ENCODE measurements at places on chromosomes 4 and X.

DNA sequence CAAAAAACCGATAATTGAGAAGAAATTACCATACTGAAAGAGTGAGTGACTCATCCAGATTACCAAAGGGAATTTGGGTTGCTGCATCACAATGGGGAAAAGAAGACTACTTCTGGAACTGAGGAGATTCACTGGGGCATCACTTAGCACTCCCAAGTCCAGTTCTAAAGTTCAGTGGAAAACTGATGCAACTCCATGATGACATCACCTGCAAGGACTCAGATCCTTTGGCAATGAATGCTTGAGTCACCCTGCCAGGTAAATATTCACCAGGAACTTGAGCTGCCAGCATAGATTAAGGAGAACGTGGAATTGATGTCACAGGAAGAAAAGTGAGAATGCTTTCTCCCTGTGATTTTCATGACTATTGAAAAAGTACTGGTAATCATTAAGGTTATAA, 32.0 kb upstream of the SMIM10L2A start:
- DNase-seq, result no peak

- DNase-seq, result no peak
Measured at GRCh38 chr4:24720979-24721378, 74.4 kb upstream of the SOD3 start.

GRCh38 chrX:100409610-100410590, at the start of gene PCDH19:
Gene PCDH19 (minus strand): TSS chrX:100410273. CDS start chrX:100408597, 1,676 bp downstream.
- no peak for DNase-seq

- no peak for DNase-seq
Measured at GRCh38 chrX:49232525-49232924, 615 bp downstream of the CACNA1F start.

- no peak for DNase-seq
Measured at GRCh38 chr4:182577411-182577810, 334.2 kb downstream of the TENM3 start.

DNA sequence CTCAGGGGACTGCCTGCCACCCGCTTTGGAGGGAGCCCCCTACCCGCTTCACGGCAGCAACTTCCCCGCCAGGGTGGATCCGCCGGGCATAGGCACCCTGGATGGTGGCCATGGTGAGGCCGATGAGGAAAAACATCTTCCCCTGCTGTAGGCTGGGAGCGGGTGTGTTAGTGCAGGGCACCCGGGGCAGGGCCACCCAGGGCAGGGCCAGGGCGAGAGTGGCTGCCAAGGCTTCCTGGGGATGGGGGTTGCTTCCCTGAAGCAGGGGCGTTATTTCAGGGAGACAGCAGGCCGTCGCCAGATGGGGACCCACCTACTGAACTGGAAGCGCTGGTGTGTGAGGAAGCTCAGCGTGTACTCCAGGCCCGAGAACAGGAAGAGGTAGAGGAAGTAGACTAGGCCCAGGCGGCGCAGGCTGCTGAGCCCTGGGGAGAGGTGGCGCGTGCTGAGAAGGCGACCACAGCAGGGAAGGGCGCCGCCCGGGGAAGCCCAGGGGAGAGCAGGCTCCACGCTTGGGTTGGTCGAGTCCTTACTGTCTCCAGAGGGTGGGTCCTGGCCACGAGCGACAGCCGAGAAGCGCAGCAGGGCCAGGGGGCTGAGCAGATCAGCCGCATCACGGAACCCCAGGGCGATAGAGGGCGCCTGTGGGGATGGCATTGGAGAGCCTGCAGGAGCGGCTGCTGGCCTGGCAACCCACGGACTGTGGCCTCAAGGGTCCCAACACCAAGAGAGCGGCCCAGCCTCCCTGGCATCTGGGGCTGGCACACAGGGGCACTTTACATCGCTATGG, 31.5 kb downstream of the NOP14 start:
- no peak for DNase-seq

- no peak for DNase-seq
Measured at GRCh38 chrX:2677764-2678163, 13.3 kb upstream of the CD99 start.

GRCh38 chr4:89251396-89251795, 56.2 kb downstream of the GPRIN3 start:
- no peak for DNase-seq

GRCh38 chr4:176921256-176921655, 128.5 kb upstream of the VEGFC start:
- peak; percentile 12 for DNase-seq

GRCh38 chr4:170716868-170717267, 627.1 kb upstream of the AADAT start:
- no peak for DNase-seq

DNA sequence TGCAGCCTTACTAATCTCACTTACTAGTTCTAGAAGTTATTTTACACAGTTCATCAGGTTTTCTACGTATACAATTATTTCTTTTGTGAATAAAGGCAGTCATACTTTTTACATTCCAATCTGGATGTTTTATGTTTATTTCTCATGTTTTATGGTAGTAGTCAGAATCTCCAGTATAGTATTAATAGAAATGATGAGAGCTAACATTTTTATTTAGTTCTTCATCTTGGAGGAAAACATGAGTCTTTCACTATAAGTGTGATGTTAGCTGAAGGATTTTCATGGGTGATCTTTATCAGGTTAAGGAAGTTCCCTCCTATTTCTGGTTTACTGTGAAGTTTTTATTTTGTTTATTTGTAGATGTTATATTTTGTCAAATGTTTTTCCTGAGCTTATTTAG, 256.1 kb upstream of the GIMD1 start:
- DNase-seq, result no peak
